ENCODE measurements at places on chromosomes 4 and X. TPM values are rescaled to one million over a fixed set of nuclear protein-coding genes. Genes with fewer than 3 reads are reported as not detected.

GAB1 gene
- 13.1 TPM for total RNA-seq

GRCh38 chr4:112182604-112183003 lies 37.4 kb downstream of the FAM241A start:
- no peak for DNase-seq

DNA sequence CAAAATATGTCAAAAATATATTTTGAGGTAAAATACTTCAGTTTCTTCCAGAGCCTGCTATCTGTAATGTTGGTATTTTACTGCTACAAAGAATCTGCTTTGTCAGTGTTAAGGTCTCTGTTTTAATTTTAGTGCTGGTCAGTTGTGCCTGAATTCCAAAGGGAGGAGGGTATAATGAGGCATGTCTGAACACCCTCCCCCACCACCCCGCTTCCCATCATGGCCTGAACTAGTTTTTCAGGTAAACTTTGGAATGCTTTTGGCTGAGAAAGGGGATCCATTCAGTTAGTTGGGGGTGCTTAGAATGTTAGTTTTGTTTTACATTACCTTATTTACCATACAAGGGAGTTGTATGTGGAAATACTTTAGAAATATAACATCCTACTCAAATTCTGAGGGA lies 158.5 kb downstream of the MID1IP1 start:
- DNase-seq = no peak

- DNase-seq = no peak
Measured at GRCh38 chrX:132809581-132809980, 148.8 kb downstream of the HS6ST2 start.

- no peak for DNase-seq
Measured at GRCh38 chrX:67651437-67652142, 107.8 kb downstream of the AR start.

DNA sequence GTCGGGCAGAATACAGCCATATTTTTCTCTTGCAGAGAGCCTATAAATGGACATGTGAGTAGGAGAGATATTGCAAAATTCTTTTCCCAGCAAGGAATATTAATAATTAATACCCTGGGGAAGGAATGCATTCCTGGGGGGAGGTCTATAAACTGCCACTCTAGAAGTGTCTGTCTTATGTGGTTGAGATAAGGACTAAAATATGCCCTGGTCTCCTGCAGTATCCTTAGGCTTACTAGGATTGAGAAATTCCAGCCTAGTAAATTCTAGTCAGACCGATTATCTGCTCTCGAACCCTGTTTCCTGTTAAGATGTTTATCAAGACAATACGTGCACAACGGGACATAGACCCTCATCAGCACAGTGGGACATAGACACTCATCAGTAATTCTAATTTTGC lies 872.6 kb downstream of the FSTL5 start:
- no peak for DNase-seq

DNA sequence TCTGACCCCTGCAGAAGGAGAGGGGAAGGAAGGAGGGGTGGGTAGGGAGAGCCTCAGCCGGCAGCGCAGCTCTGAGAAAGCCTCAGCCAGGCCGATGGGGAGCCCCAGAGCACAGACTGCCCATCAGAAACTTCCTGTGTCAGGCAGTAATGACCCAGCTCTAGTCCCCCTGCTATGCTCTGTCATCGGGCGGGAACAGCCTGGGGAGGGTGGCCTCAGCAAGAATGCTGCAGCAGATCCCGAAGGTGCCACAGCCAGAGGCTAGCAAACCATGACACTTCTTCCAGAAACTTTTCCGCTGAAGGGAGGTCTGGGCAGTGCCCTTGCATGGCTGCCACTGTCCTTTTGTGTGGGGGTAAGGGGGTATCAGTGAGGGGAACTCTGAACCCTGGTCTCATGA lies 279.0 kb downstream of the BCOR start:
- no peak for DNase-seq

DNA sequence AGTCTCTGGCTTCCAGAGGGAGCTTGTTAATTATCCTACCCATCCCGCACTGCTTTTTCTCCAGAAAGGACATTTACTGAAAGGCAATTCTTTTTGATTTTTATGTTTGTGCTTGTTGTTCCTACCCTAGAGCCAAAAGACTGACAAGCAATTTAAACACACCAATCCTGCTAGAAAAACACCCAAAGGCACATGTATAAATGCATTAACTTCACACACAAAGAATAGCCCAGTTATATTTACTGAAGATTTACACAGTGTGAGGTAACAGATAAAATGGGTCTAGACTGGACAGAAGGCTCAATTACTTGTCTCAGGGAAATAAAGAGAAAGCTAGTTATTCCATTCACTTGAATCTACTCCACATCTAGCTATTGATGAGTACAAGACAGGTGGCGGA lies 61.2 kb upstream of the NOCT start:
- DNase-seq = no peak

USP17L15 gene
- total RNA-seq = not detected
